Upper lobe of left lung (tissue), 6 donors: ENCODE measurements at places on chromosomes 2 and 18. TPM values are rescaled to one million over a fixed set of nuclear protein-coding genes. Genes with fewer than 3 reads are reported as not detected.

The DAW1 gene
- 5.2 TPM for total RNA-seq

The CDK5R2 gene
- not detected for total RNA-seq

The SAG gene
- total RNA-seq, result not detected

The CTLA4 gene
- total RNA-seq, result 0.63 TPM

The FSHR gene
- total RNA-seq, result not detected

GRCh38 chr2:45275242-45275805, 266.1 kb upstream of the SIX2 start:
- no peaks in the 10 kb centered on the region for H3K36me3 ChIP-seq
- no peaks in the 10 kb centered on the region for H3K4me1 ChIP-seq
- no peak overlapping the region for H3K4me3 ChIP-seq

GRCh38 chr18:78713726-78714125, 265.9 kb upstream of the SALL3 start:
- no peaks in the 10 kb centered on the region for H3K27me3 ChIP-seq
- H3K27ac ChIP-seq, result no peak overlapping the region
- DNase-seq, result no peak

GRCh38 chr2:200616656-200617055, 30.8 kb downstream of the AOX1 start:
- DNase-seq, result no peak
- H3K4me1 ChIP-seq, result no peaks in the 10 kb centered on the region
- no peak overlapping the region for H3K27ac ChIP-seq
- H3K4me3 ChIP-seq, result no peak overlapping the region
- H3K36me3 ChIP-seq, result no peaks in the 10 kb centered on the region

- no peaks in the 10 kb centered on the region for H3K27me3 ChIP-seq
- no peak for DNase-seq
- no peak overlapping the region for H3K4me3 ChIP-seq
- no peaks in the 10 kb centered on the region for H3K4me1 ChIP-seq
- no peaks in the 10 kb centered on the region for H3K36me3 ChIP-seq
Measured at GRCh38 chr18:51943281-51943680, 396.7 kb upstream of the DCC start.

GRCh38 chr2:70717431-70718038, 50.5 kb downstream of the ADD2 start:
- no peaks in the 10 kb centered on the region for H3K27me3 ChIP-seq
- no peaks in the 10 kb centered on the region for H3K36me3 ChIP-seq
- no peak overlapping the region for H3K4me3 ChIP-seq
- no peak overlapping the region for H3K27ac ChIP-seq
- no peak for DNase-seq
- H3K4me1 ChIP-seq, result no peaks in the 10 kb centered on the region

DNA sequence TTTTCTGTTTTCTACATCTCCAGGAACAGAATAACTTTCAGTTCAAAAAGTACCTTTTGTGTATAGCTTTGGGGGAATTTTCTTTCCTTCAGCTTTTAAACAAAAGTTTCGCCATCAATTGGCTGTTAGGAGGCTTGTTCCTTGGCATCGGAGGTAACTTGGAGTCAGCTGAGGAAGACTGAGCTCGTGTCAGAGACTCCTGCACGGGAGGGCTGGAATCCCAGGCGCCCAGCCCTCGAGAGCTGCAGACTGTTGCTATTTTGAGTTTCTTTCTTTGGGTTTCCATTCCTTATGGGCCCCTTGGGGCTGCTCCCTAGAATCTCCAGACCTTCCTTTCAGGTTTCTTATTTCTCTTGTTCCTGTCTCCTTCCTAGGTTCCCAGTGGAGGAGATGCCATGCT, 8.1 kb downstream of the EMILIN2 start:
- peaks cover 17% of the 10 kb centered on the region for H3K4me1 ChIP-seq
- no peak overlapping the region for H3K4me3 ChIP-seq
- H3K36me3 ChIP-seq, result no peaks in the 10 kb centered on the region
- H3K27ac ChIP-seq, result no peak overlapping the region

DNA sequence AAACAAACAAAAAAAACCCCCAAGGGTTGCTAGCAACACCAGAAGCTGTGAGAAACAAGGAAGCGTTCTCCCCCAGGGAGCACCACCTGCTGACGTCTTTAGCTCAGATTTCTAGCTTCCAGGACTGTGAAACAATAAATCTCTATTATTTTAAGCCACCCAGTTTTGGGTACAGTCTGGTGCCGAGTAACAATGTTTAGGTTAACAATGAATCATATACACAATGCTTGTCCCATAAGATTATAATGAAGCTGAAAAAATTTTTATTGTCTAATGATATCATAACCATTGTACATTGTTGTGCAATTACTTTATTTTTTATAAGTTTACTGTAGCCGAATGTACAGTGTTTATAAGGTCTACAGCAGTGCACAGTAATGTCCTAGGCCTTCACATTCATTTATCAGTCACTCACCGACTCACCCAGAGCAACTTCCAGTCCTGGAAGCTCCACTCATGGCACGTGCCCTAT, 72.1 kb upstream of the CAB39 start:
- no peaks in the 10 kb centered on the region for H3K27me3 ChIP-seq
- no peak overlapping the region for H3K27ac ChIP-seq
- no peak for DNase-seq
- H3K36me3 ChIP-seq, result no peaks in the 10 kb centered on the region
- H3K4me1 ChIP-seq, result peaks cover 19% of the 10 kb centered on the region
- H3K4me3 ChIP-seq, result no peak overlapping the region

DNA sequence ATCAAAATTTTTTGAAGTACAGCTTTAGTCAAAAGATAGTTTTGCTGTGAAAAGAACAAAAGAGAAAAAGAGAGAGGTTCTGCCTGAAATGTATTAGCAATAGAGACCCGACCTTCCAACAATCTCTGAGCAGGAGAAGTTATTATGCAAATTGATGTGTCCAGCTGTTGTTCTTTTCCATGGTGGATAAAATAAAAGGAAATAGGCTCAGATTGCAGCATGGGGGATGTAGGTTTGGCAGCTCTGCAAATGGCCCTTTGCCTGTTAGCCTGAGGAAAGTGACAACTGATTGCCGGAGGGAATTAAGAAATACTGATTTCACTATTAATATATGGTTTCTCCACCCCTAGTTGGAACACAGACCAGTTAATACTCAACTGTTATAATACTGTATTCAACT, 1283.2 kb upstream of the NXPH2 start:
- no peaks in the 10 kb centered on the region for H3K36me3 ChIP-seq
- no peaks in the 10 kb centered on the region for H3K4me1 ChIP-seq
- no peaks in the 10 kb centered on the region for H3K27me3 ChIP-seq
- no peak overlapping the region for H3K4me3 ChIP-seq
- DNase-seq, result no peak

DNA sequence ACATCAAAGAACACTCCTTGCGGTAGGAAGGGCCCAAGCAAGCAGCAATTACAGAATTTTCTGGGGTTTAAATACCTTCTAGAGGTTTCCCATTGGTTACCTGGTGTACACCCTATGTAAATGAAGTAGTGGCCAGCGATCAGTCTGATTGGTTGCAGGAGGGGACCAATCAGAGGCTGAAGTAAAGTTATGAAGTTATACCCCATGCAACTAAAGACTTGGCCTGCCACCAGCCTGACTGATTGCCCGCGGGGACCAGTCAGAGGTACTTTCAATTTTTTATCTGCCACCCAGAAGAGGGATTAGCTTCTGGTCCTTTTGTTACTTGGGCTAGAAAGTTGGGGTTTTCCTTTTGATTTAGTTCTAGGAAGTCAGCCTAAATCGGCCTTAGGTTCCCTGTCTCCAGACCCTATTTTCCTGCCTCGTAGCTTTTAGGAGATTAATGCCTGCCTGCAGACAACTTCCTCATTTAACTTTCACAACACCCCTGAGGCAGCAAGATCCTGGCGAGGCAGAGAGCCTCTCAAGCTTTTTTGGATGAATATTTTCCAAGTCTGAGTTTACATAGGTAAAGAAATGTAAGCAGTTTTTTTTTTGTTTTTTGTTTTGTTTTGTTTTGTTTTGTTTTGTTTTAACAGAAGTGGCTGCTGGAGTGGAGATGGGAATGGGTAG, 1.5 kb upstream of the DGUOK start:
- no peak for DNase-seq
- no peaks in the 10 kb centered on the region for H3K27me3 ChIP-seq
- H3K4me3 ChIP-seq, result no peak overlapping the region

- H3K4me3 ChIP-seq, result no peak overlapping the region
- H3K36me3 ChIP-seq, result no peaks in the 10 kb centered on the region
- H3K27me3 ChIP-seq, result no peaks in the 10 kb centered on the region
- no peak overlapping the region for H3K27ac ChIP-seq
- H3K4me1 ChIP-seq, result peaks cover 4% of the 10 kb centered on the region
Measured at GRCh38 chr2:202024871-202025270, 8.8 kb upstream of the FZD7 start.
